RPMI8226 (cell line): ENCODE measurements at places on chromosomes 3 and 15.

- DNase-seq = no peak
These were observed 655.2 kb downstream of the RBMS3 start for GRCh38 chr3:29936054-29936453.

GRCh38 chr3:76500746-76501275 lies 539.1 kb upstream of the ROBO2 start:
- no peak for DNase-seq

GRCh38 chr3:97515076-97515475 lies 249.5 kb upstream of the ARL6 start:
- DNase-seq = no peak

- no peak for DNase-seq
These were observed 8.0 kb upstream of the AP2M1 start for GRCh38 chr3:184166671-184167070.

DNA sequence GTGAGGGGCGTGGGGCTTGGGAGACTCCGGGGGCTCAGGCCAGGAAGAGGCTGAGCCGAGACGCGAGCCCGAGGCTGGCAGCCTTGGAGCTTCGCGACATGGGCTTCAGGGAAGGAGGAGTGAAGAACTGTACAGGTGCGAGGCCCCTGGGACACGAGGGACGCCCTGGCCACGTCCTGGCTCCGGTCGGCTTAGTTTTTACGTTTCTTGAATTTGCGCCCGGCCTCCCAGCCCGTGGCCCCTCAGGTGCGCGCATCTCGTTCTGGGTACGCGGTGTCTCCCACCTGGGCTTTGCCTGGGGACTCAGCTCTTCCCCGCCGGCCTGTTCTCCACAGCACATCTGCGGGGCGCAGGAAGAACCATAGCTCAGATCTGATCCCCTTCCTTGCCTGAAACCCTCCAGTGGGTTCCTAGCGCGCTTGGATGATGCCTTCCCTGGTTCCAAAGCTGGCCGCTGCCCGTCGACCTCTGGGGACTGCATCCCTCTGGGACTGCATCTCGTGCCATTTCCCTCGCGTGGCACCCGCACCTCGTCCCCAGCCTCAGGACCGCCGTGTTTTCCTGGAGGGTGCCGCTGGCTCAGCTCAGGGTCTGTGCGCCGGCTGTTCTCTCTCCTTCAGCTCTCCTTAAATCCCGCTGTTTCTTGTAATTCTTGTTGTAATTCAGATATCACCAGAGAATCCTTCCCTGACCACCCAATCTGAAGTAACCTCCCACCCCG lies 614 bp downstream of the CHCHD6 start:
- peak; percentile 33 for DNase-seq

DNA sequence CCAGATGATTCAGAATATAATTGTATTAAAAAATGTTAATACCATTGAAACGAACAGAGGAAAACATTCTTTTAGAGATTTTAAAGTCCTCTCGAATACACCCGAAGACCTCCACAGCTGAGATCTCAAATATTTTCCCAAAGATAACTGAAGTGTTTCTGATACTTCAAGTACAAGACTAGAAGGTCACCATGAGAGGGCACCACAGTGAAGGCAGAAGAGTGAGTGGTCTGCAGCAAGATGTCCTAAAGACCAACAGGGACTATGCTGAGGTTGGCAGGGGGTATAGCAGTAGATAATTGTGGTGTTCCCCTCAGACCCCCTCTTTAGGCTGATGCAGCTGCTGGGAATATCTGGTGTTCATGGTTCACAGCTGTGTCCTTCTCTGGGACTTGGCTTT lies 156.5 kb downstream of the PDCD6IP start:
- no peak for DNase-seq

- DNase-seq = no peak
These were observed 33.1 kb downstream of the TP63 start for GRCh38 chr3:189664311-189664710.

GRCh38 chr3:154926721-154927120 lies 153.4 kb upstream of the MME start:
- no peak for DNase-seq

DNA sequence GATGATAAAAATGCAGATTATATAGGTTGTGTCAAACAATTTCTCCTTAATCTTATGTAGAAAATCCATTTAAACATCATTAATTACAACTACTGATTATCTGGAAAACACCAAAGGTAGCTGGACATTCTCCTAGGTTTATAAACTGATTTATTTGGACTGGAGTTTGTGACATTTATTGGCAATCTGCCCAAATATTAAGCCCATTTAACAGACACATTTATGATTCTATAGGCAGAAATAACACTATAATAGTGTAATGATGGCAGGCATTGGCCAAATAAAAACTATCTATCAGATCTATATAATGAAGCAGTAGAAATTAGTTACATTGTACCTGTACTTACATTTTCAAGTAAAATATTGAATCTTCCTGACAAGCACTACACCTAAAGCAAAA lies 117.8 kb downstream of the TFDP2 start:
- no peak for DNase-seq

DNA sequence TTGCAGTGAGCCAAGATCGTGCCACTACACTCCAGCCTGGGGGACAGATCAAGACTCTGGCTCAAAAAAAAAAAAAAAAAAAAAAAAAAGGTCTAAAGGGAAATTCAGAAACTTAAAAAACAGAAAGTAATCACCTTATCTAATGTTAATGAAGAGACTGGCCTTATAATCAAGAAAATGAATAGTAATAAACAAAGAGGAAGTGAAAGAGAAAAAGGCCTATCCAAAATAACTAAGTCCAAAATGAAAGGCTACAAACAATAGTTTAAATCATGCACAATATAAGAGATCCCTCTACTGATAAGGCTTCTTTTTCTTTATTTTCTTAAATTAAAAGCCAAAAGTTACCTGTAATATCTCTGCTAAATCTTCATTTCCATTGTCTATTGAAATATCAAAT lies 37.1 kb upstream of the HDC start:
- no peak for DNase-seq

DNA sequence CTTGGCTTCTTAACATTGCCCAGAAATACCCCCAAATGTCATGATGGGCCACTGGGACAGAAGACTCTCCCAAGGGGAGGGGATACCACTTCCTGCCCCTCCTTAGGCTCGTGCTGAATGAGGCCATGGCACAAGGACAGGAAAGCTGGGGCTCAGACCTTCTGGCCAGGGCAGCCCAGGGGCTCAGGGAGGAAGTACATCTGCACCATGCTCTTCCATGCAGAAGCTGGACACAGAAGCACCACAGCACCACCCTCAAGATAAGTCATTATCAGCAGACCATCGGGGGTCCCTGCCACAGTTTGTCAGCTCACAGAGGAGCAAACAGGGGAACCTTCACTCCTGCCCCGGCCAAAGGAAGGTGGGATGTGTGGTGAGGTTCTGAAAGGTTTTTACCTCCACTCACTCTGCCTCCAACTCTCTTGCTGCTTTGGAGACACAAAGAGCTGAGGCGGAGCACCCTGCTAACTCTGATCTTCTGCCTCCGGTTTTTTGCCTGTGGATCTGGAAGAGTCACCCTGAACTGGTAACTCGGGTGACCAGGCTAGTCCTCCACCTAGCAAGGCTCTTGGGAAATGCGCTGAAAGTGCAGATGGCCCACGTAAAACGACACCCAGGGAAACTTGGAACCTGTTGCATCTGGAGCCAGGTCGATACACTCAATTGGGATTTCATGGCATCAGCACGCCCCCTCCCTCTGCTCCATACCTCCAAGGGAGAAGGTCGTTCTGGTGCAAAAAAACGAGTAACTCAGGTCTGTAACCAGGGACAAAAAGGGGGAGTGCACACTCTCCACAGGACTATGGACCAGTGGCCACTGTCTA lies 8.3 kb downstream of the BMF start:
- DNase-seq = no peak

GRCh38 chr15:99703603-99704443 lies 29.4 kb downstream of the LYSMD4 start:
- peak; percentile 53 for DNase-seq

GRCh38 chr15:38864122-38864521 lies 299.5 kb upstream of the RASGRP1 start:
- no peak for DNase-seq

DNA sequence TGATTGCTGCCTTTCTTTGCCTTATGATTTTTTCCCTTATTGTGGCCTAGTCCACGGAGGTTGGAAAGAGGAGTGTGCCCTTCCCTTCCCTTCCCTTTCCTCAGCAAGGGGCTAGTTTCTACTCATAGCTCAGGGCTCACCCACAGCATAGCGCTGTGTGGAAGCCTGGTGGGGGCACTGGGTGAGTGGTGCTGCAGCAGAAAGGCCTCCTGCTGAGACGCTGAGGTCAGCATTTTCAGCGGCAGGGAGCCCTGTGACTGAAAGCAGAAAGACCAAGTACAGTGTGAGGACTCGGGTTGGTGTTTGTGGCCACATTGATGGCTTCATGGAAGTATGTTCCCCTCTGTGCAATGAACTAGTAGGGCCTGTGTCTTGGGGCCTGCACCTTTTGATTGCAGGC lies 21.9 kb downstream of the CACNA1D start:
- DNase-seq = peak; percentile 17

DNA sequence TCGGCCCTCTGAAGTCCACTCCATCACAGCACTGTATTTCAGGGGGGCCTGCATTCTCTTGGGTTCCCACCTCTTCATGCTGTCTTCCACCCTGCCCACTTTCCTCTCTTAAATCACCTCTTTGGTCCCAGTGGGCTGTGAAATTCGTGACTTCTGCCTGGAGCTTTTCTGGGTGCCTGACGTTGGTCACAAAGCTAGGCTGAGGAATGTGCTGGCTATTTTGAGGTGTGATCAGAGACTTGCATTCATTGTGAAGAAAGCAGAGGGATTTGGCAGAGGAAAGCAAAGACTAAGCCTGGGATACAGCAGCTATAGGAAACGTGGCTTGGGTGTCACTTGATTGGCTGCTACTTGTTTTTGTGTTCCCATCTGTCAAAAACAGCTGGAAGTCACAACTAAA lies 202.5 kb downstream of the SATB1 start:
- no peak for DNase-seq
